Glutamatergic neuron (in vitro differentiated cells): ENCODE measurements at places on chromosomes 7 and 10. TPM values are rescaled to one million over a fixed set of nuclear protein-coding genes. Genes with fewer than 3 reads are reported as not detected.

Gene CTAGE4
- total RNA-seq = 0.17 TPM

Gene DUSP5
- total RNA-seq = 2.4 TPM

Gene CUBN
- total RNA-seq = 0.32 TPM

GRCh38 chr10:91690996-91691676 is 58.3 kb upstream of the PPP1R3C start:
- no peak overlapping the region for H3K4me3 ChIP-seq
- peaks cover 2% of the 10 kb centered on the region for H3K27me3 ChIP-seq
- H3K36me3 ChIP-seq = no peaks in the 10 kb centered on the region
- DNase-seq = no peak
- H3K27ac ChIP-seq = peak overlapping the region; percentile 7
- peaks cover 27% of the 10 kb centered on the region for H3K4me1 ChIP-seq

GRCh38 chr10:667096-667495 is 22.4 kb downstream of the DIP2C start:
- peak; percentile 80 for DNase-seq
- H3K27me3 ChIP-seq = peaks cover 6% of the 10 kb centered on the region
- peaks cover 9% of the 10 kb centered on the region for H3K36me3 ChIP-seq
- no peak overlapping the region for H3K27ac ChIP-seq
- no peak overlapping the region for H3K4me3 ChIP-seq
- H3K4me1 ChIP-seq = peaks cover 30% of the 10 kb centered on the region

GRCh38 chr7:30931161-30931928 is 19.7 kb downstream of the AQP1 start:
- no peak for DNase-seq
- no peak overlapping the region for H3K27ac ChIP-seq
- no peaks in the 10 kb centered on the region for H3K36me3 ChIP-seq
- peaks cover 7% of the 10 kb centered on the region for H3K4me1 ChIP-seq
- peaks cover 14% of the 10 kb centered on the region for H3K27me3 ChIP-seq
- H3K4me3 ChIP-seq = no peak overlapping the region

- H3K36me3 ChIP-seq = peaks cover 5% of the 10 kb centered on the region
- no peaks in the 10 kb centered on the region for H3K27me3 ChIP-seq
- DNase-seq = no peak
- no peak overlapping the region for H3K4me3 ChIP-seq
- peaks cover 17% of the 10 kb centered on the region for H3K4me1 ChIP-seq
Observed at GRCh38 chr7:50504646-50505546, 54.7 kb upstream of the FIGNL1 start.

- no peak overlapping the region for H3K27ac ChIP-seq
- H3K4me1 ChIP-seq = no peaks in the 10 kb centered on the region
- no peak for DNase-seq
- H3K36me3 ChIP-seq = no peaks in the 10 kb centered on the region
Observed at GRCh38 chr7:129993275-129993674, 40.5 kb upstream of the UBE2H start.

DNA sequence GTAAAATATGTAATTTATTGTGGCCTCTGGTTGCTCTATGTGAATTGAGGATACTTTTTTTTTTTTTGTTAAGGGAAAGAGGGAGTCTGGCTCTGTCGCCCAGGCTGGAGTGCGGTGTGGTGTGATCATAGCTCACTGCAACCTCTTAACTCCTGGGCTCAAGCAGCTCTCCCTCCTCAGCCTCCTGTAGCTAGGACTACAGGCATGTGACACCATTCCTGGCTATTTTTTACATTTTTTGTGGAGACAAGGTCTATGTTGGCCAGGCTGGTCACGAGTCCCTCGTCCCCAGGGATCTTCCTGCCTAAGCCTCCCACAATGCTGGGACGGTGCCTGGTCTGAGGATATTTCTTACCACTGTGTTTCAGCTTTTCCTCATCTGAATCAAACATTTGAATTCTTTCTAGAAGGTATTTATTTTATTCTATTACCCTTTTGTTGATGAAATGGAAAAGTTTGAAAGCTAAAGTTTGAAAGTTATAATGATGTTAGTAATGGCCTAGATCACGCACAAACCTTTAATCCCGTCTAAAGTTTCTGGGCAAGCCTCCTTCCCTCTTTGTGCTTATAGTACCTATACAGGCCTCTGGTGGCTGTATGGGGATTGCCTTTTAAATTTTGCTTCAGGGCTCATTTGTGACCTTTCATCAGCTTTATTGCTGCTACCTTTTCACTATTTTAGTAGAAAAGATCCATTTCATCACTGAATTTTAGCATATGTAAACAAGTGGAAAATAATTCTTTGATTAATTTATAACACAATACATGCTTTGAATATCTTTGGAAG is 2.0 kb downstream of the IFRD1 start:
- peak overlapping the region; percentile 98 for H3K27ac ChIP-seq
- H3K36me3 ChIP-seq = no peaks in the 10 kb centered on the region
- peak; percentile 57 for DNase-seq
- H3K27me3 ChIP-seq = peaks cover 10% of the 10 kb centered on the region
- peaks cover 17% of the 10 kb centered on the region for H3K4me1 ChIP-seq
- H3K4me3 ChIP-seq = peak overlapping the region; percentile 98

GRCh38 chr7:17432793-17433192 is 134.3 kb downstream of the AHR start:
- H3K4me3 ChIP-seq = no peak overlapping the region
- peaks cover 4% of the 10 kb centered on the region for H3K4me1 ChIP-seq
- no peak for DNase-seq
- peaks cover 4% of the 10 kb centered on the region for H3K36me3 ChIP-seq
- H3K27me3 ChIP-seq = no peaks in the 10 kb centered on the region

DNA sequence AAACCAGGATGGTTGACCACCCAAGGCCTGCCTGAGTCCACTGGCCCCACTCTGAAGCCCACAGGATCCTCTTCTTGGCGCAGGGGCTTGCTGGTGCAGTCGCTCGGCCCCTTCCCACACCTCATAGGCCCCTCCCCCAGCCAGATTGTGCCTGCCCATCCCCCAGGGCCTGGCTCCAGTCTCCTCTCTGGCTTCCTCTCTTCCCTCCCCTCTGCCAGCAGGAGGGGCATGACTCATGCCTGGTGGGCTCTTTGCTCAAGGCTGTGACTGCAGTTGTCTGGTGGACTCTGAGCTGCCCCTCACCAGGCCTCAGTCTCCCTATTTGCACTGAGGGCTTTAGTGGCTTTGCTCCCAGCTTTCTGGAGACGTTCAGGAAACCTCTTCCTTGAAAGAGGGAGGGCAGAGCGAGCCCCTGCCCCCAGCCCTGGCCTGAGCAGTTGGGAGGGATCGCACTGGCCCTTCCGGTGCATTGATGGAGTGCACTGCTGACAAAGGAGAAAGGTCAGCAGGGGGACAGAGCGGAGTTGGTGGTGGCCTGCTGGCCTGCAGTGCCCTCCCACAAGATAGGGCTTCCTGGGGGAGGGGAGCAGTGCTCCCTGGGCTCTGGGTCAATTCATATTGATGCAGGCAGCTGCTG is 60.7 kb downstream of the ZMIZ1 start:
- H3K27me3 ChIP-seq = peaks cover 23% of the 10 kb centered on the region
- no peaks in the 10 kb centered on the region for H3K36me3 ChIP-seq
- DNase-seq = peak; percentile 86
- H3K4me3 ChIP-seq = peak overlapping the region; percentile 72

DNA sequence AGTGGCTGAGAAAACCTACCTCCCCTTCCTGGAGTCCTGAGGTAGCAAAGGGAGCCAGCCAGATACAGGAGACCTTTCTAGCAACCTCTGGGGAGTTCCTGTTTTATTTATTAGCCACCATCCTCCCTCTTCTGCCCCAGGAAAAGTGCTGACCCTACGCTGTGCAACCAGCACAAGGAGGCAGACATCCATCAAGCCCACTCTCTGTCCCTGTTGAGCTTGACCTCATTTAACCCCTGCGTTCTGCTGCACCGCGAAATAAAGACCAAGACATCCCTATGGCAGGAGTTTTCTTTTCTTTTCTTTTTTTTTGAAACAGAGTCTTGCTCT is 25.3 kb upstream of the ANKRD2 start:
- H3K4me1 ChIP-seq = peaks cover 44% of the 10 kb centered on the region
- DNase-seq = no peak
- H3K36me3 ChIP-seq = no peaks in the 10 kb centered on the region

DNA sequence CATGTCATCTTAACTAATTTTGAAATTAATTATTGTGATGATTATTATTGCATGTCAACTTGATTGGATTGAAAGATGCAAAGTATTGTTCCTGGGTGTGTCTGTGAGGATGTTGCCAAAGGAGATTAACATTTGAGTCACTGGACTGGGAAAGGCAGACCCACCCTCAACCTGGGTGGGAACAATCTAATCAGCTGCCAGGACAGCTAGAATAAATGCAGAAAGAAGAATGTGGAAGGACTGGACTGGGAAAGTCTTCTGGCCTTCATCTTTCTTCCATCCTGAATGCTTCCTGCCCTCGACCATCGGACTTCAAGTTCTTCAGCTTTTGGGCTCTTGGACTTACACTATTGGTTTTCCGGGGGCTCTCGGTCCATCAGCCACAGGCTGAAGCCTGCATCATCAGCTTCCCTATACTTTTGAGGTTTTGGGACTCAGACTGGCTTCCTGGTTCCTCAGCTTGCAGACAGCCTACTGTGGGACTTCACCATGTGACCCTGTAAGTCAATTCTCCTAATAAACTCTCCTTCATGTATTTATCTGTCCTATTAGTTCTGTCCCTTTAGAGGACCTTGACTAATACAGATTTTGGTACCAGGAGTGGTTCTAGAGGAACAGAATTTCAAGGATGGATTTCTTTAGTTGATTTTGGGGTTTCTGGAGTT is 959.8 kb downstream of the ANKRD7 start:
- no peak overlapping the region for H3K27ac ChIP-seq
- no peak for DNase-seq
- H3K36me3 ChIP-seq = no peaks in the 10 kb centered on the region
- H3K4me3 ChIP-seq = no peak overlapping the region
- H3K27me3 ChIP-seq = peaks cover 2% of the 10 kb centered on the region

DNA sequence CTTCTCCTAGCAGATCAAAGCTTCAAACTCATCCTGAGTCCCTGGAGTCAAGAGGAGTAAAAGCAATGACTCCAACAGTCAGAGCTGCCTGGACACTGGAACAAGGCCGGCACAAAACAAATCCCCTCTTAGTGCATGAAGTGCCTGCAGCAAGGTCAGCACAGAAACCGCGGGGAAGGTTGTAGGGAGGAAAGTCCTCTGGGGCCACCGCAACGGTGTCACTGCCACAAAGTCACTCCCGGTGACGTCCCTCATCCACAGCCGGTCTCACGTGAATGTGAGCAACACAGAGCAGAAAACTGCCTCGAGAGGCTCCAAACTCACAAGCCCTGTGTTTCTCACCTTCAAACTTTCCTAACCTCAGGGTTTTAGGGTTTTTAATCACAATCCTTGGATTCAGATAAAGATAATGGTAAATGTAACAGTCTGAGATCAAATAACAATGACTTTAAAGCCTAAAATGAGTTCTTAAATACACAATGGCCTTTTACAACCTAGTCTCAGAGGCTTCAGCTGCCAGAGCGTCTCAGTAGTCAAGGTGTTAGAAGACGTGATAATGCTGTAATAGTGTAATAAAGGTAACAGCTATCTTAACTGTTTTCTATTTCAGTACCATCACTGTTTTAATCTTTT is 274.3 kb downstream of the ZMYND11 start:
- no peak overlapping the region for H3K27ac ChIP-seq
- peaks cover 8% of the 10 kb centered on the region for H3K27me3 ChIP-seq
- H3K4me3 ChIP-seq = no peak overlapping the region
- peaks cover 35% of the 10 kb centered on the region for H3K4me1 ChIP-seq
- peaks cover 16% of the 10 kb centered on the region for H3K36me3 ChIP-seq
